ENCODE measurements at places on chromosomes 7 and 10.

- DNase-seq = no peak
Measured at GRCh38 chr7:139334399-139335150, 6.6 kb upstream of the FMC1 start.

DNA sequence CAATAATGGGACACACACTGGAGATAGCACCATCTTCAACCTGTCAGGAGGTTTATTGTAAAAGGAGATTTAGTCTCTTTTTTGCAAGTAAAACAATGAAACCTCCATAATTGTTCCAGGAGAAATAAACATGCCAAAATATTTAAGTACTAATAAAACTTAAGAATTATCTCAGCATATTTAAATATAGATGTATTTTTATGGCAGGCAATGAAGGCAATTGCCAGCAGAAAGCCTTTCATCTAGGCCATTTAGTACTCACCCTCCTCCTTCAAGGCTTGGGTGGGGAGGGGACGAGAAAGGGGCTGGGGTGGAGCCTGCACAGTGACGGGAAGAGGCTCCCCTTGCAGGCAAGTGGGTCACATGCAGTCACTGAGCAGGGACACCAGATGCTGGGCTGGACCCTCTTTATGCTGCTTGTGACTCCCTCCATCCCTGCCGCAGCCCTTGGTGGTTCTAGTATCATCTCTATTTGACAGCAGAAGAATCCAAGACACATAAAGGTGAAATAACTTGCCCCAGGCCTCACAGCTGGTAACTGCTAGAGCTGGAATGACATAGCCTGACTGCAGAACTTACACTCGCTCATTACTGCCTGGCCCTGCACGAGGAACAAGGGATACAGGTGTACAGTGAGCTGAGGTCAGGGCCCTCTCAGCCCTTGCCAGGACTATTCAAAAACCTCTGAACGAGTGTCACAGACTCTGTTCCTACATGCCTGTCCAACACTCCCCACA lies 449.5 kb upstream of the ZMIZ1 start:
- DNase-seq = no peak

GRCh38 chr7:85469446-85470010 lies 282.7 kb upstream of the SEMA3D start:
- DNase-seq = no peak

DNA sequence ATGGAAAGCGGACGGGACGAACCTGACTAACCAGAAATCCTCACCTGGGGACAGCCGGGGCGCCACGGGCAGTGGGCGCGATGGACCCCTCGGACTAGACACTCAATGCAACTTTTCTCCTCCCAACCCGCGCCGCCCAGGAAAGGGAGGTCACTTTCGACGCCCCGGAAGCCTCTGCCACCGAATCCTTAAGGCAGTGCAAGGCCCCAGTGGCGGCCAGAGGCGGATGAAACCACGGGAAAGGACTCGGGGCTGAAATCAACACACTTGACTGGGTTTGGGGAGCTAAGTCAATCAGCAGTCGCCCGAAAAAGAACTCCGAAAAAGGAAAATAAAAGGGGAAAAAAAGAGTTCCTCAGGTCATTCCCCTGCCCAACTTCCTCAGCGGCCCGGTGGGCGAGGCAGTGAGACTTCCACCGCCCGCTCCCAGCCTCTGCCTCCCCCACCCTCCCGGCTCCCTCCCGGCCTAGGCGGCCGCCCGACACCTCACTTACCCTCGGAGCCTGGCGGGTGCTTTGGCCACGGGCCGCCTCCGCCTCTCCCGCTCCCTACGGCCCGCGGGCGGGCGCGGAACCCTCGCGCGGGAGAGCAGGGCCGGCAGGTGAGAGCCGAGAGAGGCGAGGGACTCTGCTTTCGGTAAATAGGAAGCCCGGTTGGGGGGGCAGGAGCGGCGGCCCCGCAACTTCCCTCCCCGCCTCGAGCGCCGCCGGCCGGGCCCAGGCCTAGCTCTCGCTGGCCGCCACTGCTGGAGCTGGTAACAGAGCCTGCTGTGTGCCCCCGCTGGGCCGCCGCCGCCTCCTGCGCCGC lies 518 bp downstream of the WAPL start:
- DNase-seq = no peak

DNA sequence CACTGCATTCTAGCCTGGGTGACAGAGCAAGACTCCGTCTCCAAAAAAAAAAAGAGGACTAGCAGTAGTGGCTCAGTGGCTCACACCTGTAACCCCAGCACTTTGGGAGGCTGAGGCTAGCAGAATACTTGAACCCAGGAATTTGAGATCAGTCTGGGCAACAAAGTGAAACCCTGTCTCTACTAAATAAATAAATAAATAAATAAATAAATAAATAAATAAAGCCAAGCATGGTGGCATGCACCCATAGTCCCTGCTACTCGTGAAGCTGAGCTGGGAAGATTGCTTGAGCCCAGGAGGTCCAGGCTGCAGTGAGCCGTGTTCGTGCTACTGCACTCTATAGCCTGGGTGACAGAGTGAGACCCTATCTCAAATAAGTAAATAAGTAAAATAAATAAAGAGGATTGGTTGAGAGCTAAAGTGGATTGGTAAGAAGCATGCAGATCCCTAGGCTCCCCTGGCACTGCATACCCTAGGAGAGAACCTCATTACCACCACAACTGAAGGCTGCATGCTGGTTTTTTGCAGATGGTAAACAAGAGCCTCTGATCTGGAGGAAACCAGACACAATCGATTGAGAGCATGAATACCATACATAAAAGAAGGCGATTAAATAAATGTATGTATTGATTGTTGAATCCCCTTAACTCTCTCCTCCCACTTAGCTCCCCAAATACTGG lies 163.2 kb downstream of the REEP3 start:
- no peak for DNase-seq

- no peak for DNase-seq
Measured at GRCh38 chr10:778626-779330, 89.3 kb upstream of the DIP2C start.

DNA sequence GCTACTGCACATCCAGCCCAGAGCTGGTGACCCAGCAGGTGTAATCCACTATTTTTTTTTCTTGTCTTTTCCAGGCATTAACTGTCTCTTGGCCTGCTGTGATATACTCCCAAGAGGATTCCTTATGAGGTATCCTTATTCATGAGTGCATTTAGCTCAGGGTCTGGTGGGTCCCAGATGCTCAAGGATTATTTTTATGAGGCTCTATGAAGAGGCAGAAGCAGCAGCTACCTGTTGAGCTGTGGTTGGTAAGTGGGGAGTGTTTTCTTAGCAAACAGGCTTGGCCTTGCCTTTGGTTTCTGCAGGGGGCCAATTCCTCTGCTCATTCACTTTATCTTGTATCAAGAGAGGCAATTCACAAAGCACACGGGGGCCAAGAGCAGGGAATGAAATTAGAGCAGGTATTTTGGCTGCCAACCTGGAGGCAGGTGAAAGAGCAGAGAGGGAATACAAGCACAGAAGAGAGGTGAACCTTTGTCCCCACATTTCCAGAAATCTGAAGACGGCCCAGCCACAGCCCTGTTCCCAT lies 221.6 kb downstream of the TMEM178B start:
- DNase-seq = no peak

GRCh38 chr7:130560972-130561371 lies 69.1 kb downstream of the MEST start:
- DNase-seq = no peak
